WERI-Rb-1 (cell line): ENCODE measurements at places on chromosomes 5 and 9.

DNA sequence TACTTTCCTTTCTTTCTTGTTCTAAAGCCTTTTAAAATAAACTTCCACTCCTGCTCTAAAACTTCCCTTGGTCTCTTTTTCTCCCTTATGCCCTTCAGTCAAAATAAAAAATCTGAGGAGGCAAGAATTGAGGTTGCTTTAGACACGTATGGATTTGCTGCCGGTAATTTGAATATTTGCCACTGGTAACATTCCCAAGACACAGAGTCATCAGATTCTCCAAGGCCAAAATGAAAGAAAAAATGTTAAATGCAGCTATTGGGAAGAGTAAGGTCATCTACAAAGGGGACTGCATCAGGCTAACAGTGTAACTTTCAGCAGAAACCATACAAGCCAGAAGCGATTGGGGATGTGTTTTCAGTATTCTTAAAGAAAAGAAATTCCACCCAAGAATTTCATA lies 311.1 kb downstream of the CDH18 start:
- no peak for DNase-seq

- DNase-seq, result peak; percentile 70
These were observed 195.8 kb downstream of the ERCC6L2 start for GRCh38 chr9:96071076-96071814.

DNA sequence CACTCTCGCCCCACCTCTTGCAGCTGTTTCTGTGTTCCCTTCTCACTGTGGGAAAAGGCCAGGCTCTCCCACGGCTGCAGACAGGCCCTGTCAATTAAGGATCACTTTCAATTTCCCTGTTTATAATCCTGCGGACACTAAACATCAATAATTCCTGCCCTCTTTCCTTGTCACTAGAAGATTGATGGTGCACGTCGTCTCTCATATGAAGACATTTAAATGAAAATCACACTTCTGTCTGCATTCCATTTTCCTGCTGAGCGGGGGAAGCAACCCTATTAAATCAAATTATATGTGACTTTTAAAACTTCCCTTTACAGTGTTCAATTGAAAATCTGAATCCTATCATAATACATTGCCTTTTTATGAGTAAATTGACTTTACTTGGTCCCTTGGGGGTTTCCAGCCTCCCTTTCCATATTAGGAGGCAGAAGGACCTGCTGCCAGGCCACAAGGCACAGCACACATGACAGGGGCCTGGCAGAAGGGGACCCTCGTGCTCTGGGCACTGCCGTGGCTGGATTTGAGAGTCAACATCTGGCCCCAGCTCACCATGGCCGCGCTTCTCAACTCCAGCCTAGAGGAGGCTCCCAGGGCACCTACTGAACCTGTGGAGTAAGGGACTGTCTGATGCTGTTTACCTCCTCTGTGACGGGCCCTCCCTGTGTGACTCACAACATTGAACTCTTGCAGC lies 311.0 kb upstream of the IRX4 start:
- no peak for DNase-seq

DNA sequence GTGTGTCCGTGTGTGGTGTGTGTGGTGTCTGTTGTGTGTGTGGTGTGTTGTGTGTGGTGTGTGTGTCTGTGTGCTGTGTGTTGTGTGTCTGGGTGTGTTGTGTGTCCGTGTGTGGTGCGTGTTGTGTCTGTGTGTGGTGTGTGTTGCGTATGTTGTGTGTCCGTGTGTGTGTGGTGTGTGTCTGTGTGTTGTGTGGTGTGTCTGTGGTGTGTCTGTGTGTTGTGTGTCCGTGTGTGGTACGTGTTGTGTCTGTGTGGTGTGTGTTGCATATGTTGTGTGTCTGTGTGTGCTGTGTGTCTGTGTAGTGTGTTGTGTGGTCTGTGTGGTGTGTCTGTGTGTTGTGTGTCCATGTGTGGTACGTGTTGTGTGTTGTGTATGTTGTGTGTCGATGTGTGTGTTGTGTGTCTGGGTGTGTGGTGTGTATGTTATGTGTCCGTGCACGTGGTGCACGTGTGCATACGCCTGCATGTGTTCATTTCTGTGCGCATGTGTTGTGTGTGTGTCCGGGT lies 72.3 kb downstream of the KCNT1 start:
- no peak for DNase-seq

DNA sequence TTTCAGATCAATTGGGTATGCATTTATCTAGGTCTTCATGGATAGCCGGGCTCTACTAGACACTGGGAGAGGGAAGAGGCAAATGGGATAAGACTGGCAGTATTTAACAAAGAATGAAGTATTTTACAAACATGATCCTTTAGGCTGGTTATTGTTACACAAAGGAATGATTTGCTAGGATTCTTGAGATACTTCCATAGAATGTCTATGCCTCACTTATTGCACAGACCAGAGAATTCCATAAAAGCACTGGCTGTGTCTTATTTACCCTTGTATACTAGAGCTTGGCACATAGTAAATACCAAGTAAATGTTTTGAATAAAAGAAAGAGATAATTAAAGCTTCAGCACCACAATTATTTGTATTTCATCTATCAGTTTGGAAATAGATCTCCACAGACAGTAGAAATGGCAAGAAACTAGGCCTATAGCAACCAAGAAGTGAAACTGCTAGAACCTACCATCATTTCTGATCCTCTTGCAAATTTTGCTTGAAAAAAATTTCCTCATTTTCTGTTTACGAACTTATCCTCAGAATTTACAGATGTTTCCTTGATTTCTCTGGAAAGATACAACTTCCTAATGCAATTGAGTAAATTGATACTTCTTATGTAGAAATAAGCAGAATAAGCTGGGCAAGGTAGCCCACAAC lies 3.8 kb downstream of the PDCD1LG2 start:
- DNase-seq, result no peak

DNA sequence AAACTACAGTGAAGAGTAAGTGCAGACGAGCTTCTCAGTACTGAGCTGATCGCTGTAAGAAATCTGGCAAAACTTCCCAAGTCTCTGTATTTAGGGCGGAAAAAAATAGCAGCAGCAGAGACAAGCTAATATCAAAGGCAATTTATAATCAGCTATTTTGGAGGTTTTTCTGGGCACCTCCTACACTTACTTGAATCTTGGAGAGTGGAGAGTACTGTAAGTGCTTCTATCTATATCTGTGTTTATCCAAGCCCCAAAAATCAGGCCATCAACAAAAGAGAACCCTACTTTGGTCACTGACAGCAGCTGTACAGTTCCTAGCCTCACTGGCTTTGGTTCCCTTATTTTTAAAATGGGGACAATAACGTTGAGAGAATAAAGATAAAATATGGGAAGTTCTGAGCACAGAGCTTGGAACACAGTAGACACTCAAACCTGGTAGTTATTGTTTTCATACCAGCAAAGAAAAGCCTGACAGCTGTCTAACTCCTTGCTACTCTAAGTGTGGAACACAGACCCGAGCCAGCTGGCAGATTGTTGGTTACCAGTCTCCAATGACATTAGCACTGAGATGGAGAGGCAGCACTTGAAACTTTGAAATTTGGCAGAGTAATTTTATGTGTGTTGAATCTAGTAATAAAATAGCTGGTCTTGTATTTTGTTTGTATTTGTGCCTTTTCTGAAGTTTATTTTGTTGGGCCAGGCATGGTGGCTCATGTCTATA lies 96.0 kb upstream of the SLC28A3 start:
- DNase-seq, result no peak

- no peak for DNase-seq
These were observed 702.9 kb upstream of the GRAMD2B start for GRCh38 chr5:125720348-125720685.

GRCh38 chr9:88179062-88179521 lies 40.8 kb upstream of the SPATA31C2 start:
- no peak for DNase-seq

DNA sequence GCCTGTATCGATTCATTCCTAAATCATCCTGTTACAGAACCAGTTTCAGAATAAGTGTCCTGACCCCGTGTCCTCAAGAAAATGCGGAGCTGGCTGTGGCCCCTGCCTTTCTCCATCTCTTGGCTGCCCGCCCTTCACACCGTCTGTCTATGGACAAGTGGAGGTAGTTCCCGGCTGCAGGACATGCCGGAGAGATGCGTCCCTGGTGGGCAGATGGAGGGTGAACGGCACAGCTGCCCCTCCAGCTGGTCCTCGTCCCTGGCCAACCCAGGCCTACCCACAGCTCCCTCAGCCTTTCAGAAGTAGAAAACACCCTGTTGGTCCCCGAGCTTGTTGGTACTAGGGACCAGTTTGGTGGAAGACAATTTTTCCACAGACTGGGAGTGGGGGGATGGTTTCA lies 14.8 kb upstream of the EXOC3 start:
- no peak for DNase-seq

- no peak for DNase-seq
These were observed 66.3 kb upstream of the UNC5A start for GRCh38 chr5:176743868-176744583.

DNA sequence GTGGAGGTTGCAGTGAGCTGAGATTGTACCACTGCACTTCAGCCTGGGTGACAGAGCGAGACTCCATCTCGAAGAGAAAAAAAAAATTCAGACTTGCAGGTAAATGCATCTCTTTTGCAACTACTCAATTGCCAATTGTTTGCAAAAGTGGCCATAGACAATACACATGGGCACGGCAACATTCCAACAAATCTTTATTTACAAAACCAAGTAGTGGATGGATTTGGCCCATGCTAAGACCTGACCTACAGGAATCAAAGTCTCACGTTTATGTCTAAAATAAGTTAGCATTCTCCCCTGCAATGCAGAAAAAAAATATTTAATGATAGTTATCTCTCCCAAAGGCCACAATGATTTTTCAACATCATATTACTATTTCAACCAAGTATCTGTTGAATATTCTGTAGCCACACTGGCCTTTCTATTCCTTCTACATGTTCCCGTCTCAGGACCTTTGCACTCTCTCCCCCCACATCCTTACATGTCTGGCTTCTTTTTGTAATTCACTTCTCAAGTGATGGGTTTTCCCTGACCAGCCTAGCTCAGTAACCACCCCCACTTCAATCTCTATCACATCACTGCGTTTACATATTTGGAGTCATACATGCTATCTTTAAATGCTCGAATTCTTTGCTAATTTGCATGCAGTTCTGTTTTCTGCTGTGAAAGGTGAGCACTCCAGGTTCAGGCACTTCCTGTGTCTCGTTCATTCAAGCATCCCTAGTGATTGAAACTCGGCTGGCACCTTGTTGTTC lies 54.2 kb downstream of the FNBP1 start:
- DNase-seq, result no peak

GRCh38 chr9:90836411-90837080 lies 34.9 kb downstream of the SYK start:
- no peak for DNase-seq

DNA sequence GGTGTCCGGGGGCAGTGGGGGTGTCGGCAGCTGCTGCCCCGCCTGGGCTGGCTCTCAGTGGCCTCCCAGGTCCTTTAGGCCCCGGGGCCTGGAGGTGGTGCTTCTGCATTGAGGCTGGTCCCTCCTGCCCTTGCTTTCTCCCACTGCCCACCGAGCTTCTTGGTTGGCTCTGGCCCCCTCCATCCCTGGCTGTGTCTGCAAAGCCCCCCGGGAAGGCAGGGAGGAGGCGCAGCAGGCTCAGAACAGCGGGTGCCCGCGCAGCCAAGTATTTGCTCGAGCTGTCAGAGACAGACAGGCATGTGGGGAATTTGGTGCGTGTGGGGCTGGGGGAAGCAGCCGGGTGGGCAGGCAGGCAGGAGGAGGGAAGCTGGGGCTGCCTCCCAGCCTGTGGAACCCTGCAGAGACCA lies 11.5 kb downstream of the CXXC5 start:
- no peak for DNase-seq

DNA sequence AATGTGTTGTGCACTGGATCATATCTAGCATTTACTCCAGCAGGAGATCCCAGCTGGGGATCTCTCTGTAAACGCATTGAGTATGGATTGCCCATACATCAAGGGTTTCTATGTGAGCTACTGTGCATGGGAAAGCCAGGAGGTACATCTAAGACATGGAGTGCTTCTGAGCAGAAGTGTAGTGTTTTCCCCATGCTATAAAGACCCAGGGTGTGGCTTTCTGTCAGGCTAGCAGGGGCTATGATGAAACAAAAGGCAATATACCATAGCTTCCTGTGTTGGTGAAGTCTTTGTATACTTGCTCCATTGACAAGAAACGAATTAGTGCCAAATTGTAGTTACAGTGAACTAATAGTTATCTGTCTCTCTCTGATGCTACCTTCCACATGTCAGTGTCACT lies 329.3 kb upstream of the TLE4 start:
- no peak for DNase-seq

GRCh38 chr5:147697380-147697779 lies 85.1 kb downstream of the JAKMIP2 start:
- no peak for DNase-seq

GRCh38 chr5:33322632-33323031 lies 118.1 kb upstream of the TARS1 start:
- DNase-seq, result no peak

DNA sequence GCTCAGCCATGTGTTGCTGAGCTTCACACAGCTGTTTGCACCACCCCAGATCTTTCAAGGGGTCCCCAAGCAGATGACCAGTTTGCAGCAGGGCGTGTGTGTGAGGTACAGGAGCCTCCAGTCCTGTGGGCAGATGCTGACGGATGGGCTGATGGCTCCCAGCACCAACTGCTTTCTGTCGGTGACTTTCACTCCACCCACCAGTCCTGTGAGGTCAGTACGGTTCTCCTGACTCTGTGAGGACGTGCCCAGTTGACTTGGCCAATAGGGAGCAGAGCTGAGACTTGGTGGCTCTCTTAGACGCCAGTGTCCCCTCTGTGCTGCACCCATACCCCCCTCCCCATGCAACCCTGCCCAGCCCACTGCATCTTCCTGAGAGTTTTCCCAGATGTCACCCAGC lies 19.7 kb downstream of the COL5A1 start:
- no peak for DNase-seq

DNA sequence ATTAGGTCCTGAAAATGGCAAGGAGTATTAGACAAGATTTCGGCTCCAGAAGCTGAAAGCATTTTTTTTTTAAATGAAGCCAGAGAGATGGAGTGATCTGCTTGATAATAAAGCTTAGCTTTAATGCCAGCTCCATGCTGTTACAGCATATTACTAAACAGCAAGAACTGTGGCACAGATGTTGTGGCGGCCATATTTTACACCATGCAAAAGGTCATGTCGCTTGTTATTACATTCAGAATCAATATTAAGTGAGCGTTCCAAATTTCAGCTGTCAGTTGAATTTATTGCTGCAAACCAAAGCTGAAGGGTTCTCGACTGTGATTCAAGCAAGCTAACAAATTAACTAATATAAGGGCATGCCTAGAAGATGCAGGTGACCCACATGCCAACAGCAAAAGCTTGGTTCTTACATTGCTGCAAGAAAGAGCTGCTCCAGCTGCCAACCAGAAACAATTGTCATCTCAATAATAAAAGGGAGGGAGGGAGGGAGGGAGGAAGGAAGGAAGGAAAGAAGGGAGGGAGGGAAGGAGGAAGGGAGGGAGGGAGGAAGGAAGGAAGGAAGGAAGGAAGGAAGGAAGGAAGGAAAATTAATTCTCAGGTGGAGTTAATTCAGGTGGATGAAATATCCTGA lies 517.7 kb upstream of the WWC1 start:
- no peak for DNase-seq

DNA sequence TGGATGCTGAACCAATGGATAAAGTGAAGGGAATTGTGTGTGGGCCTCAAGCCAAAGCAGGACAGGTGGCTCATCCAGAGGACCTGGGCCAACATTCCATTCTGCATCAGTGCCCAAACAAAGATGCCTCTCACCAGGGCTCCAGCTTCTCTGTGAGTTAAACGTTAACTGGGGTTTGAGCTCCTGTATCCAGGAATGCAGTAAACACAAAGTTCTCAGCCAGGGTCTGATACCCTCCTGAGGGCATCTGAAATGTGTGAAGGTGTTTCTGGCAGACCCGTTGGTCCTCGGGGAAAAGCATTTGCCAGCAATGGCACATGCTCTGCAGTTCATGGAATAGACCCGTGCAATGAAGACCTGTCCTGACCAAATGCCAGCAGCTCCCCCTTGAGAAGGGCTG lies 33.9 kb upstream of the AOPEP start:
- no peak for DNase-seq
